ENCODE measurements at places on chromosomes 6 and 20. TPM values are rescaled to one million over a fixed set of nuclear protein-coding genes. Genes with fewer than 3 reads are reported as not detected.

The HLA-G gene
- total RNA-seq: not detected

The TNFRSF6B gene
- total RNA-seq: 1.4 TPM

The BMP6 gene
- total RNA-seq: 18.9 TPM

The C6orf132 gene
- total RNA-seq: 1.9 TPM

The SLC25A27 gene
- 0.98 TPM for total RNA-seq

All from A549 treated with ZK216348 at 1 μM for 4 hours (cell line).